ENCODE measurements at places on chromosomes 4 and X.

GRCh38 chr4:52618795-52619590, 40.1 kb downstream of the USP46 start:
- DNase-seq = no peak

GRCh38 chr4:62533573-62533972, 1333.4 kb downstream of the ADGRL3 start:
- DNase-seq = no peak

- DNase-seq = no peak
Measured at GRCh38 chrX:37894725-37895124, 47.4 kb upstream of the DYNLT3 start.

- peak; percentile 38 for DNase-seq
Measured at GRCh38 chrX:71998836-71999509, 88.3 kb downstream of the NHSL2 start.

DNA sequence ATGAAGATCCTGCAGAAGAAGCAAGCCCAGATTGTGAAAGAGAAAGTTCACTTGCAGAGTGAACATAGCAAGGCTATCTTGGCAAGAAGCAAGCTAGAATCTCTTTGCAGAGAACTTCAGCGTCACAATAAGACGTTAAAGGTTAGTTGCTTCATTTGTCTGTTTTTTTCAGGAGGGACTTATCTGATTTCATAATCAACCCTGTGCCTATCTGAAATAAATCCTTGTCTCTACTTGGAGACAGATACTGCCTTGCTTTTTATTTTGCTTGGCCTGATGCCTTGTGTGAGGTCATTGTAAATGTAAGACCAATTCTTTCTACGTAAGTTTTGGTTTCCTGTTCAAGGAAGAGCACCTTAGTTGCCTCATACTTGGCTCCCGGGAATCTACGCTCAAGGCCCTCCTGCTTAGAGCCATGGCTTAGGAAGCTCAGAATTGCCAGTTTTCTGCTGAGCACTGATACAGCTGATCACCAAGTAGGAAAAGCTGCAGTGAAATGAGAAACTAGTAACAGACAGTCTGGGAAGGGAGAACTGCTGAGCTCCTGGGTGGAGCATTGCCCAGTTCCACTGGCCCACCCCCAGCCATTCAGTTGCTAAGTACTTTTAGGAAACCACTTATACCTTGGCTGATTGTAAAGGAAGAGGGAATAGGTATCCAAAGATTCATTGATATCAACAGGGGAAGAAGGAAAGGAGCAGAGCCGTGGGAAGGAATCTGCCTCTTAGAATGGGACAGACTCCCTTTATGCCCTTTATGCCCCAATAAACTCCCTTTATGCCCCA, 41.8 kb downstream of the RBBP7 start:
- no peak for DNase-seq

GRCh38 chr4:156243015-156243414, 289.3 kb upstream of the CTSO start:
- DNase-seq = no peak

- DNase-seq = peak; percentile 86
Measured at GRCh38 chr4:41525129-41525528, 12.8 kb upstream of the LIMCH1 start.

GRCh38 chrX:71994601-71995000, 84.0 kb downstream of the NHSL2 start:
- no peak for DNase-seq

GRCh38 chrX:133444196-133444595, 28.9 kb upstream of the GPC4 start:
- no peak for DNase-seq

GRCh38 chr4:145566086-145566708, 53.0 kb upstream of the MMAA start:
- no peak for DNase-seq

DNA sequence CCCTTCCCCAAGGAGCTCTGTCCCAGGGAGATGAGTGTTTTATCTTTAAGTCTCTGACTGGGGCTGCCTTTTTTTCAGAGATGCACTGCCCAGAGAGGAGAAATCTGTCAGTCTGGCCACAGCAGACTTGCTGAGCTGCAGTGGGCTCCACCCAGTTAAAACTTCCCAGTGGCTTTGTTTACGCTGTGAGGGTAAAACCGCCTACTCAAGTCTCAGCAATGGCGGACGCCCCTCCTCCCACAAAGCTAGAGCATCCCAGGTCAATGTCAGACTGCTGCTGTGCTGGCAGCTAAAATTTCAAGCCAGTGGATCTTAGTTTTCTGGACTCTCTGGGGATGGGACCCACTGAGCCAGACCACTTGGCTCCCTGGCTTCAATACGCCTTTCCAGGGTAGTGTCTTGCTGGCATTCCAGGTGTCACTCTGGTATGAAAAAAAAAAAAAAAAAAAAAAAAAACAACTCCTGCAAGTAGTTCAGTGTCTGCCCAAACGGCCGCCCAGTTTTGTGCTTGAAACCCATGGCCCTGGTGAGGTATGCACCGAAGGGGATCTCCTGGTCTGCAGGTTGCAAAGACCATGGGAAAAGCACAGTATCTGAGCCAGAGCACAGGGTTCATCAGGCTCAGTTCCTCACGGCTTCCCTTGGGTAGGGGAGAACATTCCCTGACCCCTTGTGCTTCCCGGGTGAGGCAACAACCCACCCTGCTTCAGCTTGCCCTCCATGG, 1616.1 kb upstream of the ADGRL3 start:
- DNase-seq = no peak

DNA sequence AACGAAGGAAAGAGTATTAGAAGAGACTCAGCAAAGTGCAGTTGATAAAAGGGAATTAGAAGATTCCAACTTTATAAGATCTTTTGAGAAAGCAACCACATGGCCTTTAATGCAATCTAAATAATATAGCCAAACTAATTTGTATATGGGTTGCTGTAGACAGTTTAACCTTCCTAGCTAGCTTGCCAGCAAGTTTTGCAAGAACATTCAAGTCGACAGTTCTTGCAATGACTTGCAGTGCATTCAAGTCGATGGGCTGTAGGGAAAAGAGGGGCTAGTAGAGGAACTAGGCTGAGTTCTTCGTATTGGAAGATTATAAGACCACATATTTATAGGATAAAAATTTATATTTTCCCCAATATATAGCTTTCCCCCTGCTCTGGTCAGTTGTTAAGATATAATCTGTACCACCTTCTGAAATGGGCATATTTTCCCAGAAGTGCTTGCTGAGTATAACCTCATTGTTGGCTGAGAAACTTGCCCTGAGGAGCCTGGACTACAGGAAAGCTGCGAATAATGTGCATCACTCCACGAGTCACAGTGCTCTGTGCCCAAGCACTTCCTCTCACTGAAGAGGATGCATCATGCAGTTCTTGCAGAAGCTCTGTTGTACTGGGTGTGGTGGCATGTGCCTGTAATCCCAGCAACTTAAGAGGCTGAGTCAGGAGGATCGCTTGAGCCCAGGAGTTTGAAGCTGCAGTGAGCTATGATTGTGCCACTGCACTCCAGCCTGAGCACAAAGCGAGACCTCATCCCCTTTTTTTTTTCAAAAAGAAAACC, 56.7 kb downstream of the DOCK11 start:
- DNase-seq = peak; percentile 76

DNA sequence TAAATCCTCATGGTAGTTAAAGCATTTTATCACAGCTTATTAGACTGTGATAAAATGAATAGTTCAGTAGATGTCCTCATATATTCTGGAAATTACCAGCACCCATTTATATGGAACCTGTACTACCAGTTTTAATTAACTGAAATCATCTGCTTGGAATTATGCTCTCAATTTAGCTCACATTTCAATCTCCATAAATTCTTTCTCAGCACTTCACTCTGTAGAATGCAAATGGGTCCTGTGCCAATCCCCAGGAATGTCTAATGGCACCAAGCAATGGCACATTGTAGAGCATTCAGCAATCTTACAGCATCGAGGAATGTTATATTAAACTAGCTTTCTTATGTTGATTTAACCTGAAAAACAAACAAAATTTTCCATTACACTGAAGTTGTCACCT, 355.1 kb downstream of the PDHA2 start:
- no peak for DNase-seq

DNA sequence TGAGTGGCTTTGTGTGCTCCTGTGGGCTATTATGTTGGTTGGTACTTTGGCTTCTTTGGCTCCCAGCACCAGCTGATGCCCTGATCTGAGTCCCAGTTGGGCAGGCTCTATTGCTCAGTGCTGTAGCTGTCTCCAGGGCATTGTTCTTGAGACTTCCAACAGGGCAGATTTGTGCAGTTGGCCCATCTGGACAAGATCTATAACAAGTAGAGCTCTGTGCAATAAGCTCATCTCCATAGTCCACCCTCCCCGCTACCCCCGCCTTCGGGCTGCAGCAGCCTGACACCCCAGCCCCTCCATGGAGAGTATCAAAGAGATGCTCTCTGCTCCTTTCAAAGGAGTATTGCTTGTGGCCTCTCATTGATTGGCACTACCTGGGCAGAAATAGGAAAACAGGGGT, 5.8 kb upstream of the TMEM31 start:
- no peak for DNase-seq

DNA sequence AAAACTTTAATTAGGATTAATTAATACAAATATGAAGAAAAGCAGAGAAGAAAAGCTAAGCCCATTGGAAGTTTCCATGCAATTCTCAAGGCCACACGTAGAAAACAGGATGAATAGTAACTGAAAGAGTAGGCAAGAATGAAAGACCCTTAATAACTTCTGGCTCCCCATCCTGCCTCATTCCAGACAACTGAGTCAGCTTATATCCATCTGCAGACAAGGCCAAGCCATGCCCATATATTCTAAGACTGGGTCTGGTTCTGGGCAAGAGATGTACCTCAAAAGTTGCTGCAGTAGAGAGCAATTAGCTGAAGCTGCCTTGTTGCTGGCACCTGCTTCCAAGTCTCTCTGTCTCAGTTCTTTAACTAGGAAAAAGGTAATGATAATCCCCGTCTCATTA, 244.1 kb downstream of the GPC3 start:
- no peak for DNase-seq

DNA sequence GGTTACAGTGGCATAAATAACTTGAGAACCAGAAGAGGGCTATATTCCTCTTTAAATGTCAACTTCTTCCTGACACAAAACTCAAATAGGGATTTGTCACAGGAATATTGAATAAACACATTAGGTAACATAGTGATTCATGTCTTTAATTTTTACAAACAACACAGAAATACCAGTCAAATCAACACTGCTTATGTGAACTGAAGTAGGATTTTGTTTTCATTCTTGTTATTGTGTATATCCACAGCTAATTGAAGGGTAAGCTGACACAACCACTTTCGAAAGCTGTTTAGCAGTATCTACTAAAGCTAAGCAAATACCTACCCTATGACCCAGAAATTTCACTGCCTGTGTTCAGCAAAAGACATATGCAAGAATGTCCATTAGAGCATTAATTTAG, 120.4 kb upstream of the EOLA2 start:
- DNase-seq = no peak

GRCh38 chrX:82816001-82816400, 692.1 kb upstream of the POU3F4 start:
- no peak for DNase-seq

GRCh38 chr4:22324422-22324821, 191.4 kb downstream of the ADGRA3 start:
- no peak for DNase-seq

DNA sequence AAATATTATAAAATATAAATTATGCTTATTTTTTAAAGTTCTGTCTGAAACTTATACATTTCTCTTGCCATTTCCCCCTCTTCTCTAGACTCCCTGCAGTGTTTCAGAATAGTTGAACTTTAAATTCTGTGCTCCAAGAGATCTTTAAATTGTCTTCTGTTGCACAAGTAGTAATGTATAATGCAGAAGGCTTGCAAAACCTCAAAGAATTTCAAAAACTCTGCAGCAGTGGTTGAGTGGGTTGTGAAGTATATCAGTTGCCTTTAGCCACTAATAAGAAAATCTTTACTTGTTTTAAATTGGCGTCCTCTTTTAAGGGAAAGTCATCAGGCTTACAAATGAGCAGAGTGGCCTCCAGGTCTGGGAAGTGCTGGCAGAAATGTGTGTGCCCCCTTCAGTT, 1153.3 kb upstream of the PABPC4L start:
- DNase-seq = no peak

- peak; percentile 98 for DNase-seq
Measured at GRCh38 chr4:156946516-156947424, 24.8 kb downstream of the PDGFC start.

- DNase-seq = no peak
Measured at GRCh38 chr4:112156112-112156511, 10.9 kb downstream of the FAM241A start.

- no peak for DNase-seq
Measured at GRCh38 chr4:62450740-62451139, 1250.6 kb downstream of the ADGRL3 start.

- DNase-seq = no peak
Measured at GRCh38 chrX:10859353-10859752, 239.0 kb upstream of the MID1 start.

DNA sequence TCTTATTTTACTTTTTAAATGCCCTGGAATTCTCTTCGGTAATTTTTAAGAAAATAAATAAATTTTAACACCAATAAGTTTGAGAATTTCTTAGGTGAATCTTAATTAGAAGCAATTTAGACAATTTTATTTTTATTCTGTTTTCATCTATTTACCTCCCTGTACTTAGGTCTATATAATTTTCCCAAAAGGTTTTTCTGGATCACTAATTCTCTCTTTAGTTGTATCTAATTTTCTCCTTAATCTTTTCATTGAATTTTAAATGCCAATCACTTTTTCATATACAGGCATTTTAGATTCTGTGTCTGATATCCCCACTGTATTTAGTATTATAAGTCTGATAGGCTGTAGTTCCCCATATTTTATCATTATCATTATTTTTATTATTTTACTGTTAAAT, 845.3 kb downstream of the TRIML1 start:
- DNase-seq = no peak

DNA sequence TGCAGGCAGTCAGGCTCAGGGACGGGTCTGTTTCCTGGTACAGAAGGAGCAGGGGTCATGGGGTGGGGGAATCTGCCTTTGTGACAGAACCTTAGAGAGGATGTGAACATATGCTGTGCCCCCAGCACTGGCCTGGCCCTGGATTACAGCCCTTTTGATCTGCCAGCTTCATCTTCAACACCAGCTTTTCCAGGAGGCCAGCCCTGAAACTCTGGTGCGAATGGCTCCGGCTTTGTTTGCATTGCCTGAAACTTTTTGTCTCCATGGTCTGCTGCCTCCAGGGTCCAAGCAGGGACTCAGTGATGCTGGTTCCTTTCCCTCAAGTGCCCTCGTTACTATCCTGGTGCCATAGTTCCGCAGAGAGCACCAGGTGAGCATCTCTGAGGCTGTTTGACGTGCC, 2.1 kb downstream of the CNGA2 start:
- no peak for DNase-seq

DNA sequence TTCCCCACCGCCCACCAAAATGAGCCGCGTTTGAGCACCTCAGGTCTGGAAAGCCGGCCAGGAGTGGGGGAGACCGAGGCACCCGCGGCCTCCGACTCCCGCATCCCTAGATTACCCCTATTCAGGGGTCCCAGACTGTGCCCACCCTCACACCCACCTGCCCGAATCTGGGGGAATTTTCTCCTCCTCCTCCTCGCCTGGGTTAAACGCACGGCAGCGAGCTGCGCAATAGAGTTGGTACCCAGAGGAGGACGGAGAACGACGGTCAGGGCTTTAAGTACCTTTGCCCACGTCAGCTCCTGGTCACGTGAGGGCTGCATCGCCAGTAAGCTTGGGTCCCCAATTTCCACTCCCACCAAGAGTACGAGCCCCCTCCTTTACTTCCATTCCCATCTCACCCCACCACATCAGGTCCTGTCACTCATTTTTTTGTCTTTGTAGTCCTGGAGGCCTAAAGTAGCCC, at the start of gene ARMCX2:
TSS of gene ARMCX2 (minus strand) at position 250 of the 463 bp plus-strand sequence. CDS start 2,262 bp downstream, outside the sequence.
- DNase-seq = peak; percentile 51

All from RPMI7951 (cell line).